ENCODE measurements at places on chromosomes 4 and X.

- H3K36me3 ChIP-seq: no peaks in the 10 kb centered on the region
- no peak overlapping the region for H3K27ac ChIP-seq
- DNase-seq: no peak
- no peaks in the 10 kb centered on the region for H3K27me3 ChIP-seq
Observed at GRCh38 chrX:119459181-119459580, 9.1 kb upstream of the SLC25A5 start.

DNA sequence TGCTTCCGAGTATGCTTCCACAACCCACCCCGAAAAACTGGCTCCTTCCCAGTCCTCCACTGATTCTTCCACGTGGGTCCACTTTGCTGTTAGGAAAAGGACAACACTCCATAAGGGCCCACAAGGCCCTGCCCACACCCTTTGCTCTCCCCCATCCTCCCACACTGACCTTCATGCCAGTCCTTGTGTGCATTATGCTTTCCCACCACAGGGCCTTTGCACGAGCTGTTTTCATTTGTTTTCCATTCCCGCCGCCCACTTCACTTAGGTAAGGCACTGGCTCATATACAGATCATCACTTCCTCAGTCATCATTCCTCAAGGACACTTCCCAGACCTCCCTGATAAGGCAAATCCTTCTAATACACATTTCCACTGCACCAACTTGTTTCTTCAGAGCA, 16.8 kb upstream of the SEL1L3 start:
- DNase-seq: no peak
- peaks cover 10% of the 10 kb centered on the region for H3K4me1 ChIP-seq
- H3K36me3 ChIP-seq: no peaks in the 10 kb centered on the region
- no peak overlapping the region for H3K27ac ChIP-seq
- H3K27me3 ChIP-seq: no peaks in the 10 kb centered on the region

DNA sequence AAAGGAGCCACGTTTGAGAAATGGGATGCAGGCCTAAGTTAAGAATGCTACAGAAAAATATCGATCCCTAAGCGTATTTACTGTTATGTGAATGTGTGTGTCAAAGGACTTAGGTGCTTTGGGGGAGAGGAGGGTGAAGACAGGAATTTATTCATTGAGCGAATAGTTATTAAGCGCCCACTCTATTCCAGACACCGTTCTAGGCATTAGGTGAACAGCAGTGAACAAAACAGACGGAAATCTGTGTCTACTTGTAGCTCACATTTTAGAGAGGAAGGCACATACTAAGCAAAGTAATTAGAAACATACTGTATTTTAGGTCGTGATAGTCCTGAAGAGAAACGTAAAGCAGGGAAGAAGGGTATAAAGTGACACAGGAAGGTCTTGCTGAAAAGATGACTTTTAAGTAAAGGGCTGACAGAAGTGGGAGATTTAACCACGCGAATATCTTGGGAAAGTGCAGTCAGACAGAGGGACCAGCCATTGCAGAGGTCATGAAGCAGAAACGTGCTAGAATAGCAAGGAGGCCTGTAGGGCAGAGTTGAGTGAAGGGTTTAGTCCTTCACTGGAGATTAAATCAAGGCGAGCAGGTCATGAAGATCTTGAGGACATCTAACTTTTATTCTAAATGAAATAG, 541 bp downstream of the AIMP1 start:
- H3K4me3 ChIP-seq: peak overlapping the region; percentile 61
- H3K36me3 ChIP-seq: no peaks in the 10 kb centered on the region
- DNase-seq: no peak
- peaks cover 22% of the 10 kb centered on the region for H3K4me1 ChIP-seq
- no peaks in the 10 kb centered on the region for H3K27me3 ChIP-seq
- peak overlapping the region; percentile 94 for H3K27ac ChIP-seq

DNA sequence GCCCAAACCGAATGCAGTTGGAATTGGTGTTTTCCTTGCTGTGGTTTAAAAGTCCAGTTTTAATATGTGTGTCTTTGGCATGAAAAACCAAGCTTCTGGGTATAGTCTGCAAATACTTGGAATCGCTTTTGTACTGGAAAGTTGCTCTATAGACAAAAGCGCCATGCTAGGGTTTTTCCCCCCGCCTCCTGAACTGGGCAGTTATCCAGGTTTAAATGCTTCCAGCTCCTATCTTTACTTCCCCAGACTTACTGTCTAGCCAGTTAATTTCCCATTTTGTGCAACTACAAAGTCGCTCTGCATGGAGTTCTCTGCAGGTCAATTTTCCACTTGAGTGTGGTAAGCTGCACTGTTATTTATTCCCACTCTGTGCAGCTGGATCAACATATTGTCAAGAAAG, 2.7 kb downstream of the RASL11B start:
- H3K4me1 ChIP-seq: peaks cover 28% of the 10 kb centered on the region
- no peaks in the 10 kb centered on the region for H3K36me3 ChIP-seq
- peaks cover 13% of the 10 kb centered on the region for H3K27me3 ChIP-seq
- DNase-seq: no peak
- no peak overlapping the region for H3K4me3 ChIP-seq

GRCh38 chr4:81806485-81806884, 334.8 kb upstream of the RASGEF1B start:
- H3K4me1 ChIP-seq: no peaks in the 10 kb centered on the region
- no peaks in the 10 kb centered on the region for H3K27me3 ChIP-seq
- no peaks in the 10 kb centered on the region for H3K36me3 ChIP-seq
- no peak overlapping the region for H3K27ac ChIP-seq
- H3K4me3 ChIP-seq: no peak overlapping the region
- no peak for DNase-seq

GRCh38 chr4:30725562-30725961, 5.4 kb downstream of the PCDH7 start:
- no peaks in the 10 kb centered on the region for H3K4me1 ChIP-seq
- no peak for DNase-seq
- H3K36me3 ChIP-seq: no peaks in the 10 kb centered on the region
- H3K4me3 ChIP-seq: no peak overlapping the region
- no peak overlapping the region for H3K27ac ChIP-seq

- no peak overlapping the region for H3K4me3 ChIP-seq
- DNase-seq: peak; percentile 45
- H3K27ac ChIP-seq: no peak overlapping the region
- H3K36me3 ChIP-seq: no peaks in the 10 kb centered on the region
Observed at GRCh38 chr4:152166567-152166966, 369.3 kb downstream of the FBXW7 start.

DNA sequence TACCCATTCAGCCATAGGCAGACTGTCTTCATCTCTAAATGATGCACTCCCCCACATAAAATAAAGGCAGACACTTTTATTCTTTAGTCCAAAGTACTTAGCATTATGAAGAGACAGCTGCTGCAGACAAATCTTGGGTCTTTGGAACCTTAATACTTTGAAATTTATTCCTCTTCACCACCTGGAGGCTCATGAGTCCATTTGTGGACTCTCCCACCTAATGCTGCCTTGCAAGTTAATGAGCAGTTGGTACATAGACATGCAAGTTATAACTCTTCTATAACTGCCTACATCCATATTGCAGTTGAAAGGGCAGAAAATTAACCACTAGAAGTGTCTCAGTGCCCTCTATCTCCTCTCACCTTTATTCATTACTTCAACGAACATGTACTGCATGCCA, 118.6 kb upstream of the CPEB2 start:
- no peak overlapping the region for H3K27ac ChIP-seq
- H3K36me3 ChIP-seq: no peaks in the 10 kb centered on the region
- no peaks in the 10 kb centered on the region for H3K4me1 ChIP-seq
- no peaks in the 10 kb centered on the region for H3K27me3 ChIP-seq

- DNase-seq: peak; percentile 16
- H3K4me1 ChIP-seq: no peaks in the 10 kb centered on the region
- no peak overlapping the region for H3K27ac ChIP-seq
- H3K27me3 ChIP-seq: no peaks in the 10 kb centered on the region
- no peaks in the 10 kb centered on the region for H3K36me3 ChIP-seq
Observed at GRCh38 chr4:42925921-42926320, 33.4 kb downstream of the GRXCR1 start.

DNA sequence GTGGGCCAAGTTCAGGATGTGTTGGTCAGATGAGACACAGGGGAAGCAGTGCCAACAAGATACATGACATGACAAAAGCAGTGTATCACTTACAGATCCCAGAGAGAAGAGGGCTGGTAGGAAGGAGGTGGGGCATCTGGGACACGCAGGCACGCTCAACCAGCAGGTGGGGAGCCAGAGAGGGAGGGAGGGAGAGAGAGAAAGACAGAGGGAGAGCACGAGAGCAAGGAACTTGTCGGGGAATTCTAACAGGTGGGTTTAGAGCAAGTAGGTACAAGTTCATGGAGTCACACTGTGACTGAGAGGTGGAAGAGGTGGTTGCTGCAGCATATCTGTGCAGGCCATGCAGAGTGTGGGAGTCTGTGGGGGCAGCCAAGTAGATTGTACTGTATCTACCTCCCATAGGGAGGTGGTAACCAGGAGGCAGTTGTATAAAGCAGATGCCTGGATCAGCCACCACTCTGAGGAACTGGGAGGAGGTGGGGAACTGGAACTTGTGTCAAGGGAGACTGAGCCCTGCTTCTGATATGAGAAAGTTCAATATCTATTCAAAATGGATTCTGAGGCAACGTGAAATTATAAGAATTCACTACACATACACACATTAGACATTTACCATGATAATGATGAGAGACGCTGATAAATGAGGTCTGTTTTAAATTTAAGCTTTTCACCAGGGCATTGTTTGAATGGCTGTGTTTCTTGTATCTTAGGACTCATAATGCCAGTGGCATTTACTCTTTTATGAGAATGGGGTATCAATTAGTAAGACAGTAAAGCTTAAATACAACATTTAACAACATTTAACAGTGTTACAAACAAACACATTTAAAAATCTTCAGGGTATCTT, 43.7 kb downstream of the BBS12 start:
- no peaks in the 10 kb centered on the region for H3K36me3 ChIP-seq
- H3K27me3 ChIP-seq: no peaks in the 10 kb centered on the region
- no peak overlapping the region for H3K4me3 ChIP-seq
- H3K4me1 ChIP-seq: no peaks in the 10 kb centered on the region

- H3K27ac ChIP-seq: no peak overlapping the region
- no peaks in the 10 kb centered on the region for H3K36me3 ChIP-seq
- H3K4me3 ChIP-seq: no peak overlapping the region
- DNase-seq: no peak
- no peaks in the 10 kb centered on the region for H3K4me1 ChIP-seq
- no peaks in the 10 kb centered on the region for H3K27me3 ChIP-seq
Observed at GRCh38 chr4:36000941-36001557, 243.3 kb downstream of the ARAP2 start.

DNA sequence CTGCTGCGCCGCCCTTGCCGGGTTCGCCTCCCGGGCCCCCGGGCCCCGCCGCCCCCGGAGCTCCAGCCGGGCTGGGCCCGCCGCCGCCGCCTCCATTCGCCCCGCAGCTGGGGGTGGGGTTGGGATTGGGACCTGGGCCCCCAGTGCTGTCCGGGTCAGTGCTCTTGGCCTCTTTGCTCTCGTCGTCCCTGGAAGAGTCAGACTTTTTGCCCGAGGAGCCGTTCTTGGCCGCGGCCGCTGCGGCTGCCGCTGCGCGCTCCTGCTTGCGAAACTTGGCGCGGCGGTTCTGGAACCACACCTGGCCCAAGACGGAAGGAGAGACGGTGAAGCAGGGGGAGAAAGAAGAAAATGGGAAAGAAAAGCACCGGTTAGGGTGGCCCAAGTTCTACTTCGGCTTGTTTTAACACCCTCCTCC, 2.5 kb downstream of the PHOX2B start:
- H3K27me3 ChIP-seq: peaks cover 93% of the 10 kb centered on the region
- no peak for DNase-seq
- H3K4me1 ChIP-seq: peaks cover 5% of the 10 kb centered on the region
- H3K27ac ChIP-seq: no peak overlapping the region
- no peaks in the 10 kb centered on the region for H3K36me3 ChIP-seq

DNA sequence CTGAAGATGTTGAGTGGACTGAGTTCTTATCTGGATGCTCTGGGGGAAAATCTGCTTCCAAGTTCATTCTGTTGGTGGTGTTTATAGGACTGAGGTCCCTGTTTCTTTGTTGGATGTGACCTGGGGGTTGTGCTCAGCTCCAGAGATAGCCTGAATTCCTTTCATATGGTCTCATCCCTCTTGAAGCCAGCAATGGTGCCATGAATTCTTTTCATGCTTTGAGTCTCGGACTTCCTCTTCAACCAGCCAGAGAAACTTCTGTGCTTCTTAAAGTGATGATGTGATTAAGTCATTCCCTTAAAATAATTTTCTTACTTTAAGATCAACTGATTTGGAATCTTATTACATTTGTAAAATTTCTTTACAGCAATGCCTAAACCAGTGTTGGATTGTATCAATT, 233.8 kb upstream of the UGT8 start:
- DNase-seq: no peak
- no peaks in the 10 kb centered on the region for H3K27me3 ChIP-seq
- no peaks in the 10 kb centered on the region for H3K36me3 ChIP-seq
- no peak overlapping the region for H3K4me3 ChIP-seq
- no peaks in the 10 kb centered on the region for H3K4me1 ChIP-seq

GRCh38 chrX:12979616-12980015, 4.7 kb downstream of the TMSB4X start:
- H3K4me1 ChIP-seq: peaks cover 33% of the 10 kb centered on the region
- peaks cover 12% of the 10 kb centered on the region for H3K27me3 ChIP-seq

GRCh38 chr4:123524958-123525628, 128.5 kb downstream of the SPRY1 start:
- no peaks in the 10 kb centered on the region for H3K36me3 ChIP-seq
- H3K4me3 ChIP-seq: no peak overlapping the region
- DNase-seq: no peak
- no peaks in the 10 kb centered on the region for H3K27me3 ChIP-seq
- H3K27ac ChIP-seq: no peak overlapping the region
